CD8-positive, alpha-beta memory T cell (primary cell): ENCODE measurements at places on chromosomes 11 and 22.

DNA sequence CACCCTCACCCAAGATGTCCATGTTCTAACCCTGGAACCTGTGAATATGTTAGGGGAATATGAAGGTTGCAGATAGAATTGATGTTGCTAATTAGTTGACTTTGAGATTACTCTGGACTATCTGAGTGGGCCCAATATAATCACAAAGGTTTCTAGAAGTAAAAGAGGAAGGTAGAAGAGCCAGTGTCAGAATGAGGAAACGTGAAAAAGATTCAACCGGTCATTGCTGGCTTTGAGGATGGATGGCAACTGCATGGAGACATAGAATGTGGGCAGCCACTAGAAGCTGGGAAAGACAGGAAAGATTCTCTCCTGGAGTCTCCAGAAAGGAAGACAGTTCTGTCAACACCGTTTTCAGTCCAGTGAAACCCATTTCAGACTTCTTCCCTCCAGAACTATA lies 86.6 kb downstream of the CLPB start:
- no peak for DNase-seq

DNA sequence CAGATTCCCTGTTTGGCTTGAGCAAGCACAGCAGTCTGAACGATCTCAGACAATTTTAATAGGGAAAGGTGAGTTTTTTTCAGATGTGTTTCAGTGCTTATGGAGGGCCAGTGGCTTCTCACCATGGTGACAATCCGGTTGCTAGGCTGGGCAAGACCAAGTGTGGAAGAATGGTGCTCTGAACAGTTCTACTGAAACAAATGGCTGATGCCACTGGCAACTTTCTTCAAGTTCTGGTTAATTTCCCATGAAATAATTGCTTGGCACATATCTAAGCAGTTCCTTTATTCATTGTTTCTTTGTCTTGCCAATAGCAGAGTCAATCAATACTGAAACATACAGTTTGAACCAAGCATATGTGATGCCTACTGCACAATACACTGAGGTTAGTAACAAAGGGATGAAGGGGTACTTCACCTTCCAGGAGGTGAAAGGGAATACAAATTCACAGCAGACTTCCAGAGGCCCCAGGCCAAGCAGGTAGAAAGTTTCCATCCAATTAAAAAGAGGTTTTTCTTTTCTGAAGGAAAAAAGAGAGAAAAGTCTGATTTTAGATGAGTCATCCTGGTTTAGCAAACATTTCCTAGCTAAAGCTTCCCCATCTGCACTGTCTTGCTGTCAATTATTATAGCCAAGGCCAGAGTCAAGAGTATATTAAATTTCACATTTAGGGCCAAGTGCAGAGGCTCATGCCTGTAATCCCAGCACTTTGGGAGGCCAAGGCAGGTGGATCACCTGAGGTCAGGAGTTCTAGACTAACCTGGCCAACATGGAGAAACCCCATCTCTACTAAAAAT lies 21.2 kb upstream of the NDUFC2 start:
- DNase-seq = no peak

DNA sequence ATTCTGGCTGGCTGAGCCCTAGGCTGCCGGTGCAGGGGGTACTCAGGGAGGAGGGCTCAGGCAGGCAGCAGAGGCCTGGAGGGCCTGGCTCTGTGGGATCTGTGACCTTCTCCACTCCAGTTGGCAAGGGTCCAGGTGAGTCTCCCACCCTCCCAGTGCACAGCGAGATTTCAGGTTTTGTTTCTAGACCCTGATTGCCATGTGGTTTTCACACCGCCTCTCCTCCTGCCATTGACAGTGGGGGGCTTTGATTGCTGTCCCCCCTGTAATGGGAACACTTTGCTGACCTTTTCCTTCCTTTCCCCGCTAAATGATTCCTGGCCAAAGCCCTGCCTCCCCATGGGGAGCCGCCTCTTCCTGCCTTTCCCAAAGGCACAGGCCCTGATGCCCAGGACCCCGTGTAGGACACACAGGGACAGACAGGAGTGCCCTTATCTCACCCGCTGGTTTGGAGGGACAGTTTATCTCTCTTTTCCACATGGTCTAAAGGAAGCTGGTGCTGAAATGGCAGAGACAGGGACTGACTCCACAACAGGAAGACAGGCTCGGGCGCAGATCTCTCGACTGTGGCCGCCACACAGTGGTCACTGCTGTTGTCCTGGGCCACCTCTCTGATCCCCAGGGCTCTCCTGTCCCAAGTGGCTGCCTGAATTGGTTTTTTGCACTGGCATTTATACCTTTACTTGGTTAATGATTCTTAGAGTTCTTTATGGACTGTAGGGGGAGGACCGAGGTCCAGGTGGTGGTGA lies 43.4 kb downstream of the BCR start:
- no peak for DNase-seq

GRCh38 chr11:81839976-81840375 lies 893.7 kb downstream of the FAM181B start:
- no peak for DNase-seq

DNA sequence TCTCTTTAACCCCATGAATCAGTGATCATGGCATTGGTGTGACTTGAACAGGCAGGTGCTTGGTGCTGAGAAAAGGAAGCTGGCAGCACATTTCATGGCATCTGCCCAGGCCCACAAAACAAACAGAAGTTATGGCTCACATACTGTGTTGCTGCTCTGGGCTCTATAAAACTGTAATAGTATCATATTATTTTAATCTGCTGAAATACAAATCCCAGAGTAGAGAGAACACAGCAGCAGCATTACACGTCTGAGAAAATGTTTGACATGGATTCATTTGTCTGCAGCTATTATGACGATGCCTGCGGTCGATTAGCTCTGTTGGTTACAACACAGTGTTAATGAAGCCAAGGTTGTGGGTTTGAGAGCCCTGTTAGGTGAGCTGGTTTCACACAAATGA lies 80.8 kb downstream of the ALX4 start:
- DNase-seq = no peak

- DNase-seq = no peak
These were observed 55.6 kb upstream of the GRK3 start for GRCh38 chr22:25508761-25509321.

DNA sequence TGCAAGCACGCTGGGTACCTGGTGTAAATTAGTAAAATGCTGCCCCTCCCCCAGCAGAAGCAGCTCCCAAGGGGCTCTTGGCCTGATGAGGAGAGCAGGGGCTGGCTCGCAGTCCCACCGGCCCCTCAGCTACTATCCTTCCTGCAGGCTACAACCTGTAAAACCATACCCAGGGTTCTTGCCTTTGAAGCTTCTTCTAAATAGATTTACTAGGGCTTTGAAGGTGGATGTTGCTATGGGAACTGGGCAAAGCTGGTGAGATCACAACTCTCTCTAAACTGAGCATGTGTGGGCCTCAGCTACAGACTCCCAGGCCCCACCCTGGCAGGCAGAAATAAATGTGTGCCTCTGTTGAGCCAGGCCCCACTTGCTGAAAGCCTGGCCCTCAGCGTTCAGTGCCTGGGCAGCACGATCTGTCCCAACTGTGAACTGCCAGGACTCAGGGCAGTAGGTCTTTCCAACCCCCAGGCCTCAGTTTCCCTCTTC lies 18.5 kb downstream of the CD5 start:
- no peak for DNase-seq

DNA sequence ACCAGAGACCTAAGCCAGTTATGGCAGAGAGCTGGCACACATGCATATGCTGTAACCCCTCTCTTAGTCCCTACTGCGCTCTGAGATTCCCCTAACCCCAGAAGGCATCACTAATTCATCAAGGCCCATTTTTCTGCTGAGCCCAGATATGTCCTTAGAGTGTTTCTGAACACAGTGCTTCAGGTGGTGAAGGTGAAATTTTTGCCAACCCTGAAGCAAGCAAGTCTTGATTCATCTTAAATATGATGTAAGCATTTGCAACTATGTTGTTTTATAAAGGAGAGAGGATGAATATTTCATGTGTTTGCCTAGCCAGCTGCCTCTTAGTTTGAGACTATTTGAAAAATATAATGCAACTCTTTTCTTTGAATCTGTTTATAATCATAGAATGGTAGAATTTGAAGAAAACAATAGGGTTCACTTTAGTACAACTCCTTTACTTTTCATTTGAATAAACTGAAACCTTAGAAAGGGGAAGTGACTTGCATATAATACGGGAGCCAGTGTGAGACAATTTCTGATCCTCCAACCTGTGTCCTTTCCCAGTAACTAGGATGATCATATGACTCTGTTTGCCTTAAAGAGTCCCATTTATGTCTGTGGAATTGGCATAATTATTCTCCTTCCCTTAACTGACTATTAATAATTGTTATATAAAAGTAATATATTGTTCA lies 194.3 kb upstream of the MTNR1B start:
- no peak for DNase-seq

DNA sequence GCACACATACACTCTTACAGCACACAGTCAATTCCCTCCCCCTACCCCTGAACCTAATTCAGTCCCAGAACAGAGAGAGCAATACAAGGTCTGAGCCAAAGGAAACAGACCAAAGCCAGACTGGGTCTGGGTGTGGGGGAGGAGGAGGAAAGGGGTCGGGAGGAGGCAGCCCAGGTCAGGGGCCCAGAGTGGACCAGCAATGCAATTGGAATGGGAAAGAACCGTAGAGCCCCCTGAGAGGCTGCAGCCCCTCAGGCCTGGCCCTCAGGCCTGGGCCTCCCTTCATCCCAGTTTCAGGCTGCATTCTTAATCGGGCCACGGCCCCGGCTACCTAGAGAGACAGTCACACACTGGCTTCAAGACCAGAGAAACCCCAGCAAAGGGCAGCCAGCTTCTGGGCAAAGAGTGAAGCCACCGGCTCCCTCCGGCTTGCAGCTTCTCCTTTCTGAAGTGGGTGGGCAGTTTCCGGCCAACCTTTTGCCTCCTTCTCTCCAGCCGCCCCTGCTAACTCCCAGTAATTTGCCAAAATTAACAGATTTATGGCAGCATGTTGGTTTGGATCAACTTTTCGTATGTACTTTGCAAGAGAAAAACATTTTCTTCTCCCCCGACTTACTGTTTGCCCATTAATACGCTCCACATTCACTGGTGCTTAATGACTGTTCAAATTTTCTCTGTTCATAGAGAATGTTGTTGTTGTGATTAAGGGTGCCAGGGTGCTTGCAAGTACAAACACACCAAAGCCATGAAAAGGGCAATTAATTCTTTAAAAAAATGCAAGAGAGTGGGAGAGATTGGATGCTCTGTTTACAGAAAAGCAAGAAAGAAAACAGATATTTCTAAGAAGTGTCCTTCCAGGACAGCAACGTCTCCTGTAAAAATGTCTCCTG lies 488.3 kb downstream of the MN1 start:
- no peak for DNase-seq

DNA sequence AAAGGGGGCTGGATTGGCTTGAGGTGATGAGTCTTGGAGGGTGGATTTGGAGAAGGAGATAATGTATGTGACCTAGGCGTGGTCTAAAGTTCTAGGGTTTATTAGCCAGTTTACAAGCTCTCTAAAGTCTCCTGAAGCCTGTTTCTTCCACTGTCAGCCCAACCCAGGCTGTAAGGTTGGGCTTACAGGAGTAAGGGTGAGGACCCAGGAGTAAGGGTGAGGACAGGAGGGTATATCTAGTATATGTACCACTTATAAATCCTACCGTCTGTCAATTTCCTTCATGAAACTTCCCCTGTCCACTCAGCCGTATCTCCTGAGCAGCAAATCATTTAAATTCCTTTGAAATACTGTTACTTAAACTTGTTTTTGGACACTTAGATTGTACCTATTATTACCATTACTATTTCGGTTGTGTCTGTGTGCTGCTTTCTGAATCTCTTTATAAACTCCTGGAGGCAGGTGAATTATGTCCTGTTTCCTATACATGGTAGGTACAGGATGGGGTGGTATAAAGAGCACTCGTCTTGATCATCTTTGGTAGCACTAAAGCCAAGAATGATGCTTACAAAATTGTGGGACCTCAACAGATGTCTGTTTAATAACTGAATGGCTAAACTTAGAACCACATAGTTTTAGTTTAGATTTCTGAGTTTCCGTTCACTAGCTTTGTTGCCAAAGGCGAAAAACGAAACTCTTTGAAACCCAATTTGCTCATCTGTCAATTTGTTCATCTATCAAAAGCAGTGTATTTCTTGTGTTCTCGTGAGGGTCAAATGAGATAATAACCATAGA lies 192.0 kb downstream of the GRIK4 start:
- DNase-seq = no peak

DNA sequence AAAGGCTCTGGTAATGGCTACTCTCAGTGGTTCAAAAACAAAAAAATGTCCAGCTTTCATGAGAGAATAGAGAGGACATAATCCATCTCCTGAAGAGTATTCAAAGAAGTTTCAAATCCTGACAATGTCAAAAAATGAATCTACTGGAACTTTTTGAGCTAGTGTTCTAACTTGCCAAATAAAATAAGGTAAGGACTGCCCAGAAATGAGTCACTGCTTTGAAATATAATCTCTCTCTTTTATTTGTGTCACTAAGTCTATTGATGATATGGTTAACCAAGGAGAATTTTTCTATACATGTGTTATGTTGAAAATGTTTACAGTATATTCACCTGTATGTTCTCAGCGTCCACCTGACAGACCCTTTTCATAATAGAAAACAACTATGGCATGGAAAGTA lies 3.4 kb downstream of the GUCY1A2 start:
- no peak for DNase-seq

- DNase-seq = no peak
These were observed 30.7 kb upstream of the STK33 start for GRCh38 chr11:8624698-8625097.

GRCh38 chr11:125262194-125262829 lies 97.8 kb downstream of the PKNOX2 start:
- no peak for DNase-seq

- DNase-seq = no peak
These were observed 42.3 kb downstream of the GRAMD1B start for GRCh38 chr11:123472236-123472935.

GRCh38 chr22:30763815-30764673 lies 69.4 kb downstream of the OSBP2 start:
- peak; percentile 38 for DNase-seq

DNA sequence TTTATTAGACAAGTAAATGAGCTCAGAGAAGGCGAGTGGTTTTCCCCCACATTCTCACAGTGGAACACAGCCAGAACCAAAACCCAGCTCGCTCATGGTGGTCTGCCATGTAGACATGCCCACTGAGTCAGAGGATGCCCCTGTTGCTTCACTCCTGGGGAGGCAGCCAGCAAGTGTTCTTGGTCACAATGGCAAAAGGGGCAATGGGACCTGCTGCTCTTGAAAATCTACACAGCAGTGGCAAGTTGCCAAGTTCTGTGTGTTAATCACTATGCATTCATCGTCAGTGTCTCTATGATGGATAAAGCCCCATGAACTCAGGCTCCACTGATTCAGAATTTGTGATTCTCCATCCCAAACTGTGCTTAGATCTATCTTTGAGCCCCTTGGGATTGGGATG lies 64.7 kb upstream of the TBCEL start:
- DNase-seq = no peak

GRCh38 chr11:42465623-42466022 lies 846.2 kb upstream of the API5 start:
- DNase-seq = no peak

- no peak for DNase-seq
These were observed 37.8 kb upstream of the APOA1 start for GRCh38 chr11:116875194-116875593.
